Progenitor cell of endocrine pancreas (in vitro differentiated cells): ENCODE measurements at places on chromosomes 12 and 14. TPM values are rescaled to one million over a fixed set of nuclear protein-coding genes. Genes with fewer than 3 reads are reported as not detected.

NOS1 gene
- total RNA-seq, result 0.48 and 0.49 TPM in 2 replicates

KRT79 gene
- total RNA-seq, result not detected in 2 replicates

MMP19 gene
- 0.62 and 0.89 TPM in 2 replicates for total RNA-seq

VRTN gene
- total RNA-seq, result 1.2 and 1.5 TPM in 2 replicates

POMT2 gene
- 65.5 and 66.9 TPM in 2 replicates for total RNA-seq

TMEM260 gene
- 43.0 and 44.2 TPM in 2 replicates for total RNA-seq

ST8SIA1 gene
- 5.2 and 5.3 TPM in 2 replicates for total RNA-seq

ADGRD1 gene
- 4.0 and 6.6 TPM in 2 replicates for total RNA-seq

TMEM233 gene
- not detected in 2 replicates for total RNA-seq

PAWR gene
- 85.7 and 92.3 TPM in 2 replicates for total RNA-seq

CLEC1B gene
- not detected in 2 replicates for total RNA-seq

SETD3 gene
- 46.0 and 51.7 TPM in 2 replicates for total RNA-seq

SLC38A4 gene
- total RNA-seq, result 8.4 and 9.4 TPM in 2 replicates

HOXC4 gene
- 19.6 and 19.8 TPM in 2 replicates for total RNA-seq

MYO1A gene
- 1.2 and 1.6 TPM in 2 replicates for total RNA-seq

SIX4 gene
- 20.4 and 21.7 TPM in 2 replicates for total RNA-seq

C14orf39 gene
- total RNA-seq, result 0.73 and 1.4 TPM in 2 replicates

FBRSL1 gene
- 195 and 199 TPM in 2 replicates for total RNA-seq

NID2 gene
- total RNA-seq, result 2.1 and 3.3 TPM in 2 replicates

KRT82 gene
- total RNA-seq, result not detected in 2 replicates

RD3L gene
- not detected in 2 replicates for total RNA-seq

SPRYD4 gene
- 4.6 TPM in 2 replicates for total RNA-seq

TMEM229B gene
- 1.7 and 1.8 TPM in 2 replicates for total RNA-seq

RARG gene
- 4.9 and 5.2 TPM in 2 replicates for total RNA-seq

STXBP6 gene
- 11.7 and 11.9 TPM in 2 replicates for total RNA-seq

ARG2 gene
- 25.1 and 30.1 TPM in 2 replicates for total RNA-seq

INHBC gene
- 0.16 TPM in 1 of 2 replicates, not detected in the other for total RNA-seq

SOCS4 gene
- 23.7 and 25.0 TPM in 2 replicates for total RNA-seq

KHNYN gene
- total RNA-seq, result 74.3 and 77.4 TPM in 2 replicates

OTUB2 gene
- 7.0 and 7.4 TPM in 2 replicates for total RNA-seq

CD9 gene
- 6.0 and 10.8 TPM in 2 replicates for total RNA-seq

CD4 gene
- 1.5 and 2.1 TPM in 2 replicates for total RNA-seq

HCAR1 gene
- 0.22 and 0.62 TPM in 2 replicates for total RNA-seq

PZP gene
- 0.24 and 0.29 TPM in 2 replicates for total RNA-seq

DIO2 gene
- 0.19 and 0.75 TPM in 2 replicates for total RNA-seq
